ENCODE measurements at places on chromosomes 3 and 15.

DNA sequence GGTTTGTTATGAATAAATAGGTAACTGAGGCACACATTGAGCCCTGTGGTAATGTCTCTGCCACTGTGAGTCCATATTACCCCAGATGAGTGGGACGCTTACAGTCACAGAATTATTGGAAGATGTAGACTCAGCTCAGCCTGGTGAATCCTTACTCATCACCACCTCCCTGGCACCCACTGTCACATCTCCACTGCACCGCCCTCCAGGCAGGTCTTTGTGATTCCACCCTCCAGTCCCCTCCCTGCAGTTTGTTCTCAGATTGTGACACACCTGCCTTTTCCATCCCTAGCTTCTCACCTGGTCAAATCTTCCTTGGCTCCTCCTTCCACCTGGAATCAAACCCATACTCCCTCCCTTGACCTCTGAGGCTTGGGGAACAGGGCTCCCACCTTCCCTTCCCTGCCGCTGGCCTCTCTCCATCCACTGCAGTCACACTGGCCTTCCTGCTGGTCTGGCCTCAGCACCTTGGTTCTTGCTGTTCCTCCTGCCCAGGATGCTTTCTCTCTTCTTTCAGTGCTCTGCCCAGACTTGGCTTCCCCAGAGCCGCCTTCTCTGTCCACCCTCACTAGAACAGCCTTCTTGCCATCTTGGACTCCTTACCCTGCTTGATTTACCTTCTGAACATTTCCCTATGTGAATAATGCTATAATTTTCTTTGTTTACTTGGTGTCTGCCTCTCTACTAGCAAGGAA is 9.4 kb downstream of the SLC6A20 start:
- no peaks in the 10 kb centered on the region for H3K27me3 ChIP-seq
- no peak overlapping the region for H3K27ac ChIP-seq
- no peak for DNase-seq
- no peaks in the 10 kb centered on the region for H3K36me3 ChIP-seq
- H3K4me1 ChIP-seq, result no peaks in the 10 kb centered on the region

- no peak overlapping the region for H3K4me3 ChIP-seq
- H3K4me1 ChIP-seq, result peaks cover 39% of the 10 kb centered on the region
- no peaks in the 10 kb centered on the region for H3K36me3 ChIP-seq
- DNase-seq, result no peak
- H3K27ac ChIP-seq, result no peak overlapping the region
Observed at GRCh38 chr3:4522947-4523346, 29.8 kb downstream of the ITPR1 start.

DNA sequence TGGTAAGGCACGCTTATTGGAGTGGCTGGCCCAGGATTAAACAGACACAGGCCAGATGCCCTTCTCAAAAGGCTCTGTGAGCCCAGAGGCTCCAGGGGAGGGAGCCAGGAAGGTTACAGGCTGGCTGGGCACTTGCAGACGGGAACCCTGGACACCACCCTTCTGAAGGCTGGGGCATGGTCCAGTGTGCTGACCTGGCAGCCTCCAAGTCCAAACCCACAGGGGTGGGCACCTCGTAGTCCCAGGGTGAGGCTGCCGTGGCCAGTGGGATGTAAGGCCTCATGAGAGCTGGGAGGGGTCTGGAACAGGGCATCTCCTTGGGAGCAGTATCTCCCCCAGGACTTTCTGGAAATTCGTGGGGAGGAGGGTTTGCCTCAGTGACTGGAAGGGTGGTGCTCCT is 19.6 kb downstream of the EFCC1 start:
- no peaks in the 10 kb centered on the region for H3K4me1 ChIP-seq
- no peak overlapping the region for H3K4me3 ChIP-seq
- no peak for DNase-seq

- peak overlapping the region; percentile 84 for H3K27ac ChIP-seq
- no peaks in the 10 kb centered on the region for H3K36me3 ChIP-seq
- no peaks in the 10 kb centered on the region for H3K27me3 ChIP-seq
- H3K4me3 ChIP-seq, result no peak overlapping the region
- H3K4me1 ChIP-seq, result no peaks in the 10 kb centered on the region
Observed at GRCh38 chr3:100081986-100082692, 32.2 kb downstream of the FILIP1L start.

DNA sequence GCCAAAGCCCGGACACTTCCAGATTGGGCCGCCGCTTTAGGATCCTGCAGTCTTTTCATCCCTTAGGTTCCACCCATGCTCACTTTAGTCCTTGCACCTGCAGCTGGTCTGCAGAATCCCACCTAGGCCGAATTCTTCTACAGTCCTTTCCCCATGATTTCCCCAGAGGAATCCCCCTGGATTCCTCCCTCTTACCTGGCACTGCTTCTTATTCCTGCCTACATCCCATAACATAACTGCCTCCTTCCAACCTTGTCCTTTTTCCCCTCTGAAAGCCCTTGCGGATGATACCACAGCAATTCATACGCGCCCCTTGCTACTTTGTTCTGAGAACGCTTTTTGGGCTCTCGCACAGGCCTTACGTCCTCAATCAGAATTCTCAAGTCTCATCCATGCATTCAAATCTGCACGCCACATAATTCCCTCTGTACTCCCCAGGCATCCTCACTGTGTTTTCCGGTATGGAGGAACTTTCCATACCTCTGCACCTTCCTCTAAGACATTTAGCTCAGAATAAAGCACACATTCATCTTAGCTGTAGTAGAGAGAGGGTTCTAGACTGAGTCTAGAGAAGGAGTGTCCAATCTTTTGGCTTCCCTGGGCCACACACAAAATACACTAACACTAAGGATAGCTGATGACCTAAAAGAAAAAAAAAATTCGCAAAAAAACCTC is 619 bp downstream of the EIF2AK4 start:
- DNase-seq, result no peak
- H3K27me3 ChIP-seq, result no peaks in the 10 kb centered on the region
- no peaks in the 10 kb centered on the region for H3K36me3 ChIP-seq
- H3K4me1 ChIP-seq, result peaks cover 9% of the 10 kb centered on the region

GRCh38 chr3:45807681-45808540 is 11.6 kb upstream of the SLC6A20 start:
- H3K36me3 ChIP-seq, result no peaks in the 10 kb centered on the region
- no peaks in the 10 kb centered on the region for H3K4me1 ChIP-seq
- no peak for DNase-seq
- no peaks in the 10 kb centered on the region for H3K27me3 ChIP-seq
- no peak overlapping the region for H3K4me3 ChIP-seq

- H3K27me3 ChIP-seq, result no peaks in the 10 kb centered on the region
- H3K4me3 ChIP-seq, result no peak overlapping the region
- peaks cover 13% of the 10 kb centered on the region for H3K36me3 ChIP-seq
- no peaks in the 10 kb centered on the region for H3K4me1 ChIP-seq
Observed at GRCh38 chr15:45169608-45170480, 17.9 kb downstream of the SHF start.

GRCh38 chr3:100096866-100097265 is 17.4 kb downstream of the FILIP1L start:
- H3K36me3 ChIP-seq, result no peaks in the 10 kb centered on the region
- peak overlapping the region; percentile 72 for H3K27ac ChIP-seq
- no peak overlapping the region for H3K4me3 ChIP-seq
- H3K4me1 ChIP-seq, result peaks cover 6% of the 10 kb centered on the region
- DNase-seq, result no peak

DNA sequence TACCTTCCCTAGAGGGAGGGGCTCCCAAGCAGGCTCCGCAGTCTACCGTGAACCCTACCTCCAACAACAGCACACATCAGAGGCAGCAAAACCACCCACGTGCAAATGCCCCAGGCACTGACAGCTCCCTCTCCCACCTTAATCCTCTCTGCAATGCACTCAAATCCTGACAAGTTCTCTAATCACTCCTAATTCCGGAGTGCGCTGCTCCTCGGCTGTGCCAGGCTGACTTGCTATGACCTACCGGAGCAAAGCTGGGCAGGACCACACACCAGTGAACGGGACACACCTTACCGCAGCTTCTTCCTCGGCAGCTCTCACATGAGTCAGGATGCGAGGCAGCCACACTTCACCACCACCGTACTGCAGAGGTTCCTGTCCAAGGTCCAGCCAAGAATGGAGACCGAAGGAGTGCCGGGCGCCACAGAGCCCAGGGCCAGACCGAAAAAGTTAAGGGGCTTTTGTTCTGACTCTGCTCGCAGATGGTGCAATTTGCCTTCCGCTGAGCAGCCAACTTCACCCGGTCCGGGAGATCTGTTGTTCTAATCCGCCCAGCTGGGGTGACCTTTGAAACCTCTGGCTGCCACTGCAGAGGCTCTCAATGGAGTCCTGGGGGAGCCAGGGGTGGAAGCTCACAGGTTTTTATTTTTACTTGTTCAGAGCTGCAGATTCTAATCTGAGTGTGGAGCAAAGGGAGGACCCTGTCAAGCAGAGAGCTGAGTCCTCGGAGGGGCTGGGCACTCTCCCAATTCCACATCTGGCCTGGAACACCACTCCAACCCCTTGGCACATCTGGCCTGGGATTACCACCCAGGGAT is 84.4 kb downstream of the MYLK start:
- peak overlapping the region; percentile 54 for H3K27ac ChIP-seq
- peaks cover 5% of the 10 kb centered on the region for H3K36me3 ChIP-seq
- no peak for DNase-seq
- H3K27me3 ChIP-seq, result no peaks in the 10 kb centered on the region
- H3K4me1 ChIP-seq, result peaks cover 4% of the 10 kb centered on the region
- H3K4me3 ChIP-seq, result peak overlapping the region; percentile 11

DNA sequence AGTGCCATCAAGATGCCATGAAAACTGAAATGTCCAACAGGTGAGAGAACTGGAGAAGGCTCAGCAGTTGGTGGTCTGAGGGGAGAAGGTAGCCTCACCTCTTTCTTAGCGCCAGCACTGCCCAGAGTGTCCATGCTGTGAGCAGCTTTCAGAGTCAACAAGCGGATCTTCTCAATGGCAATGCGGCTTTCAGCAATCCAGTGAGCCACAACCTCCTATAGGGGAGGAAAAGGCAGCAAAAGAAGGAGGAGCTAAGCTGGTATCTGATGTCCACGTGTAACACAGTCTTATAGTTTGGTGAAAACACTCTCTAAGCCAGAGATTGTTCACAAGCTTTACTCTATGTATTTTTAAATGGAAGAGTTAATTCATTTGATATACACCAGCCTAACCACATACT is 36.1 kb upstream of the ACKR4 start:
- H3K27ac ChIP-seq, result no peak overlapping the region
- no peaks in the 10 kb centered on the region for H3K27me3 ChIP-seq
- peaks cover 13% of the 10 kb centered on the region for H3K4me1 ChIP-seq
- no peak for DNase-seq
- H3K4me3 ChIP-seq, result no peak overlapping the region
- H3K36me3 ChIP-seq, result peaks cover 27% of the 10 kb centered on the region

DNA sequence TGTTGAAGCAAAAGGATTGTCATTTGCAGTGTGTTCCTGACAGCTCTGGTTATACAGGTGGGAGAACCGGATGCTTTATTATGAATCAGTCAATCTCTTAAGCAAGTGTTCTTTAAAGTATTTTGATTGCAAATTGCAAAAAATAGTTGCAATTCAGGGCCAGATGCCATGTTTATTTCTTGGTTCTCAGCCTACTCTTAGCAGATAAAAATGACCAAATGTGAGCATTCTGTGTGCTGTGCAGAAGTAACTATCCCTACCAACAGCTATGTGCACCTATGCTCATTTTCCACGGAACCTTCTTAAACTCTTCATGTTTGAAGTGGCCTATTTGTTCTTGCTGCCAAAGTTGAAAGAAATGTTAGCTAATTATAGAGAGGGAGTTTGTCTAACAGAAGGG is 262.3 kb upstream of the RASGRP1 start:
- no peak overlapping the region for H3K27ac ChIP-seq
- H3K4me3 ChIP-seq, result no peak overlapping the region
- H3K36me3 ChIP-seq, result no peaks in the 10 kb centered on the region
- no peaks in the 10 kb centered on the region for H3K27me3 ChIP-seq
- no peak for DNase-seq

- no peak for DNase-seq
- no peak overlapping the region for H3K27ac ChIP-seq
- no peak overlapping the region for H3K4me3 ChIP-seq
- H3K4me1 ChIP-seq, result peaks cover 5% of the 10 kb centered on the region
Observed at GRCh38 chr3:69343875-69344274, 42.0 kb downstream of the FRMD4B start.

DNA sequence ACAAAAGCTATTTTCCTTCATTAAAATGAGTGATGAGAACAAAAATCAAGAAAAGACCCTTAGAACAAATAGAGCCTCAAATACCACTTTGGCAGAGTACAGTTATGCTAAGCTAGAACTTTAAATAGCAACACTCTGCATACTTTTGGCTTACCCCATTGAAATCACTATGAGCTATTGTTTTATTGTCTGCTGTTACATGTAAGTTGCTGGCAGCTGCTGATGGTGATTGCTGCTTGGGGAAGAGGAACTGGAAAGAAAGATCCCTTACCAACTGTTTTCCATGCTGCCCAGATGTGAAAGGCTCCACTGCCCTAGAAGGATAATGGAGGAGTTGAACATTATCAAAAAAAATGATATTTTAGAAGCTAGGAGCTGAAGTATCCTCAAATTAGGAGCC is 135.4 kb downstream of the SYNPR start:
- H3K27me3 ChIP-seq, result no peaks in the 10 kb centered on the region
- H3K4me3 ChIP-seq, result no peak overlapping the region
- H3K27ac ChIP-seq, result no peak overlapping the region
- H3K36me3 ChIP-seq, result no peaks in the 10 kb centered on the region
- H3K4me1 ChIP-seq, result no peaks in the 10 kb centered on the region

- H3K27ac ChIP-seq, result no peak overlapping the region
- no peaks in the 10 kb centered on the region for H3K4me1 ChIP-seq
- H3K36me3 ChIP-seq, result no peaks in the 10 kb centered on the region
Observed at GRCh38 chr3:82474711-82475110, 713.3 kb upstream of the GBE1 start.

- no peaks in the 10 kb centered on the region for H3K27me3 ChIP-seq
- H3K36me3 ChIP-seq, result no peaks in the 10 kb centered on the region
- H3K4me1 ChIP-seq, result peaks cover 4% of the 10 kb centered on the region
Observed at GRCh38 chr3:148598619-148599018, 99.1 kb upstream of the AGTR1 start.

DNA sequence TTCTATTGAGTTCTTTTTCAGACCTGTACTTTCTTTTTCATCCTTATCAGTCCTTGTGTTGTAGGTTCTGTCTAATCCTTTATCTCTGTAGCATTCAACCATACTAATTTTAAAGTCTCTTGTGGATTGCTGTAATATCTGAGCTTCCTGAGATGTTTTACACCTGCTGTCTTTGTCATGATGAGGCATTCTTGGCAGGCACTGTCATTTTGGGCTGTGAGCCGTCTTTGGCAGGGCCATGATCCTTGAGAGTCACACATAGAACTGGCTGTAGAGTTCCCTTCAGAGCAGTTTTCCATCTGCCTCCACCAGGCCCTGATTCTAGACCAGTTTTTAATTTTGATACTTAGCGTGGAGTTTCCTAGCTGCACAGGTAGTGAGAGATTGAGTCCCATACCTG is 6.7 kb downstream of the EFCC1 start:
- no peaks in the 10 kb centered on the region for H3K36me3 ChIP-seq
- no peaks in the 10 kb centered on the region for H3K4me1 ChIP-seq
- DNase-seq, result no peak
- no peak overlapping the region for H3K27ac ChIP-seq

DNA sequence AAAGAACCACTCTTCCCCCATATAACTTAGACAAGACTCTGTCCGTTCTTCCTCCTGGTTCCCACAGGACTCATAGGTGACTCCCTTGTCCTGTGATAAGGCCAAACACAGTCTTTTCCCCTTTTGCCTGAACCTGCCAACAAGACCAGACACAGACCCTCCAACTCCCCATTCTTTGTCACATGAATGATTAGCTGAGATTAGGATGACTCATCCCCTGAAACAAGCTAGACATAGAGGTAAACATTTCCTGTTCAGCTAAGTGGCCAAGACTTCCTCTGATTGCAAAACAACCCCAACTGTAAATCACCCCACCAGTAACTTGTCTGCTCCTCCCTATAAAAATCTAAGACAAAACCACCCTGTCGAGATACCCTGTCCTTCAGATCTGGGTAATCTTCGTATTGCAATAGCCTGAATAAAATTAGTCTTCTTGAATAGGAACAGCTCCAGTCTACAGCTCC is 11.4 kb upstream of the HTR3E start:
- H3K4me1 ChIP-seq, result no peaks in the 10 kb centered on the region
- H3K4me3 ChIP-seq, result no peak overlapping the region
- no peak overlapping the region for H3K27ac ChIP-seq
- DNase-seq, result no peak
- H3K27me3 ChIP-seq, result no peaks in the 10 kb centered on the region
